ENCODE measurements at places on chromosomes 2 and 18. TPM values are rescaled to one million over a fixed set of nuclear protein-coding genes. Genes with fewer than 3 reads are reported as not detected.

The MGAT5 gene
- total RNA-seq, result 113 TPM

The CCDC85A gene
- total RNA-seq, result 0.13 TPM

The ARL5A gene
- total RNA-seq, result 56.0 TPM

The ABCG8 gene
- not detected for total RNA-seq

The SMCHD1 gene
- 71.2 TPM for total RNA-seq

The CCDC141 gene
- 0.53 TPM for total RNA-seq
